ENCODE measurements at places on chromosomes 16 and 17.

- DNase-seq, result no peak
These were observed 22.1 kb upstream of the KDM8 start for GRCh38 chr16:27181019-27181790.

DNA sequence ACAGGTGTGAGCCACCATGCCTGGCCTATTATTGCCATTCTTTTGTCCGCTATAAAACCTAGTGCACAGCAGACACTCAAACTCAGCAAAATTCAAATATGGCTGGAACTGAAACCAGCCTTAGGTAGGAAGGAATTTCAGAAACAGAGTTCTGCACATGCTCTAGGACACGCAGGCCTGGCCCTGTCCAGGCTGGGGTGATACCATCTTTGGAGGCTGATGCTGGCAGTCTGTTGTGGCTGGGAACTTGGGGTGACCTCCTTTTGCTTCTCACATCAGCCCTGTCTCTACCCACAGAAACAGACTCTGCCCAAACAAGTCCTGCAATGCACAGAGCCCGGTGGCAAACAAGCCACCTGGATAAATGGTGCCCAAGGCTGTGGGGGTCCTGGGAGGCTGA is 12.6 kb upstream of the KIFC3 start:
- DNase-seq, result no peak

- DNase-seq, result peak; percentile 87
These were observed 24.1 kb downstream of the HMOX2 start for GRCh38 chr16:4500272-4500671.

- no peak for DNase-seq
These were observed 14.0 kb upstream of the KATNB1 start for GRCh38 chr16:57721356-57722209.

- DNase-seq, result peak; percentile 35
These were observed 19.9 kb downstream of the TLE7 start for GRCh38 chr16:71421911-71422310.

- DNase-seq, result no peak
These were observed 13.8 kb upstream of the CTCF start for GRCh38 chr16:67548265-67549126.

DNA sequence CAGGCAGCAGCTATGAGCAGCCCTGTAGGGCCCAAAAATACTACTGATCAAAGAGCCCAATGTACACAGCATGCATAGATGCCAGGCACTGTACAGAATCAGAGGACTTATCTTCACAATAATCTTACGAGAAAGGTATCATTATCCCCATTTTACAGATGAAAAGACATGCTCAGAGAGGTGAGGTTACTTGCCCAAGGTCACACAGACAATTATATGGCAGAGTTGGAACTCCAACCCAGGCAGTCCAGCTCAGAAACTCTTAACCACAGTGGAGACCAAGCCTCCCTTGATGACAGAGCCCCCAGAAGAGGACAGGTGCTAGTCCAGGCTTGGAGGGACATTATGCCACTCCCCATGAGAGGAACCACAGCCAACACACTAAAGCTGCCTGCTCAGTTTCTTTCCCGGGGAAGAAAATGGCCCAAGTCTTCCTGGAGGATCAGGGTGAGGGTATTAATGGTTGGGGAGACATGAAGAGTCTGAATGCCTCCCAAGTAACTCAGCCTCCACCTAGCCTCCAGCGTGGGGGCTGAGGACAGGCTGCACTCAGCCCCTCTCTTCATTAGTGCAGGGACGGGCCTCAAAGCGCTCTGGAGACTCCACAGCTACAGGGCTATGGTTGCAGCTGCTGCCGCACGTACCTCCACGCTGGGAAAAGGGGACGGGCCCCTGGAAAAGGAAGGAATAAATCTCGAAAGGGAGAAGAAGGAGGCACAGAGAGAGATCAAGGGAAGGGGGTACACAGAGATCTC is 826 bp downstream of the UNC119 start:
- peak; percentile 54 for DNase-seq

DNA sequence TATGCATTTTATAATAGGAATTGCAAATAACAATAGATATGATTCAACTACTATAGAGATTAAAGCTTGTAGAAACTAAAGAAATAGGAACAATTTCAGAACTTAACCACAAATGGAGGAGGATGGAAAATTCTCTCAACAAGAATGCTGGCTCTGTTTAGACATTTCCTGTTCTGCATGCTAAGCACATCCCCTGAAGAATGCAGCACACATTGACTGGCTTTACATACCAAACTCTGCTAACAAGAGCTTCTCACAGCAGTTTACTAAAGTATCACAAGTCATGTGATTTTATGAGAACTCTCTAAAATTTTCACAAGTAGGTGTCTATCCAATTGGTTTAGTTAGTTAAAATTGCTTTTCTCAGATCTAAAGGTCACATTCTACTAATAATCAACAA is 85.2 kb downstream of the SPAG9 start:
- DNase-seq, result peak; percentile 5

- no peak for DNase-seq
These were observed 49.3 kb downstream of the NSRP1 start for GRCh38 chr17:30165960-30166359.

- no peak for DNase-seq
These were observed 39.7 kb downstream of the ABCC6 start for GRCh38 chr16:16183562-16183961.

DNA sequence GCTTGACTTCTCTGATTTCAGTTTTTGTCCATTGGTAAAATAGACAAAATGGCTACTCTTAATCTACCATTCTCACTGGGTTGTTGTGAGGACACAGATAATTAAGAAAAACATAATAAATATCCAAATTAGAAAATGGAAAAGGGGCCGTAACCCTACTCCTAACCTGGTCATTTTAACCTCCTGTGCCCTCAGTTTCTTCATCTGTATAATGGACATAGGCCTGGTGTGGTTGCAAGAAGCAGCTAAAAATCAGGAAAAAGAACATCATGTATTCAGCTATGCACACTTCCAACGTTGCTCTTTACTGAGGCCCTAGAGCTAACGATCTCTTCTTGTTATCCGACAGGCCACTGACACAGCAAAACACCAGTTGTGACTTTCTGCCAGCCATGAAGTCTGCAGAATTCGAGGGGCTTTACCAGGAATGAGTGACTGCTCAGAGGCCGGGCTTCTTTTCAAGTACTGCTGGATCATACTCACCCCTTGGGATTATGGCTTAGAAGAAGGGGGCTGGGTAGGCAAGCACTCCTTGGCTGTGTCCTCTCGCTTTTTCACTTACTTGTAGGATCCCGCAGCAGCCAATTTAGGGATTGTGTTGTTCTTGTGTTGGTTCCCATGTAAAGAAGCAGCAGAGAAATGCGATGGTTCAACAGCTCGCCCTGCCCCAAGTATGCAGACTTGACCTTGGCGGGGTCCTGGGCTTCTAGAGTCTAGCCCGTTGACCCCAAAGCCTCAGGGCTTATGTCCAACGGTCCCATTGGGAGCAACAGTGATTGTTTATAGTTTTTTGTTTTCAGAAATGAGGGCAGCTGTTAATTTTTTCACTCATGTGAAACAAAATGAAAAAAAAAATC is 20.9 kb downstream of the LDAF1 start:
- no peak for DNase-seq

DNA sequence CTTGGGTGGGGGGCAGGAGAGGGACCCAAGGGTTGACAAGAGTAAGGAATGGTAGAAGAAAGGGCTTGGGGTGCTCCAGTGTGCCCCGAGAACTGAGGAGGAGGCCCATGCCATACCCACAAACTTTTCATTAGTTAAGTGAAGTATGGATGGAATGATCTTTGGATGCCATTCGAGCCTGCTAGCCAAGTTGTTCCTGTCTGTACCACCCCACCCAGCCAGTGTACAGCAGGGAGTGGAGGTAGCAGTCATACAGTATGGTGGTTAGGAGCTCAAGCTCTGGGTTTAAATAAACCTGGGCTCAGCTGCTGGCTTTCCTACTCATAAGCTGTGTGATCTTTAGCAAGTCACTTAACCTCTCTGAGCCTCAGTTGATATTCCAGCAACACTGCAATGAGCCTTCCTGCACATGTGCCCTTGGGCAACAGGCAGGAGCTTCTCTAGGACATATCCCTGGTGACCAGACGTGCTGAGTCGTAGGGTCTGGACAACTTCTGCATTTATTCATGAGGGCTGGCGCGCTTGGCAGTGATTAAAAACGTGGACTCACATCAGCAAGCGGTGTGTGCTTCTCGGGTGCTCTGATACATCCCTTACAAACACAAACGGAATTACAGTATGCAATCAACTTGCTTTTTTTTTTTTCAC is 22.9 kb downstream of the ITPRIPL2 start:
- DNase-seq, result no peak

DNA sequence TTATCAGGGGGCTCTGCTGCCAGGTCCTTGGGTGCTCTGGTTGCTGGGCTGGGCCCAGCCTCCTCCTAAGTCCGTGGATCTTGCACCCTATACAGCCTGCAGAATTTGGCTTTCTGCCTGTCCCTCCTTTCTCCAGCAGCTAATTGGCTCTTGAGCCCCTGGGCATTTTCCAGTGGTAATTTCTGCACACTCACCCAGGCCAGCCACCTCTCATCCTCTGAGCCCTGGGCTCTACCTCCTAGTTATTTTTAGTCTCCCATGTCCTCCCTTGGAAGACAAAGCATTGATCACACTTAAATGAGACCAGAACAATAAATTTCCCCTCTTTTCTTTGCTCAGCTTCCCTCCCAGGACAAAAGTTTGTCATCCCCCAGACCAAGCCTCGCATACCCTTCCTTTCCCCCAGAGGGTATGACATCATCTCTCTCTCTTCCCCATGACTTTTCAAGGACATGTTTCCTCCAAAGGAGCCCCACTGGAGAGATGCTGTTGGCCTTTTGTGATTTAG is 38.1 kb downstream of the C17orf75 start:
- no peak for DNase-seq

GRCh38 chr17:50469671-50470305 is 1.1 kb upstream of the CHAD start:
- no peak for DNase-seq

- DNase-seq, result no peak
These were observed 1.2 kb downstream of the RASD1 start for GRCh38 chr17:17494870-17495535.

DNA sequence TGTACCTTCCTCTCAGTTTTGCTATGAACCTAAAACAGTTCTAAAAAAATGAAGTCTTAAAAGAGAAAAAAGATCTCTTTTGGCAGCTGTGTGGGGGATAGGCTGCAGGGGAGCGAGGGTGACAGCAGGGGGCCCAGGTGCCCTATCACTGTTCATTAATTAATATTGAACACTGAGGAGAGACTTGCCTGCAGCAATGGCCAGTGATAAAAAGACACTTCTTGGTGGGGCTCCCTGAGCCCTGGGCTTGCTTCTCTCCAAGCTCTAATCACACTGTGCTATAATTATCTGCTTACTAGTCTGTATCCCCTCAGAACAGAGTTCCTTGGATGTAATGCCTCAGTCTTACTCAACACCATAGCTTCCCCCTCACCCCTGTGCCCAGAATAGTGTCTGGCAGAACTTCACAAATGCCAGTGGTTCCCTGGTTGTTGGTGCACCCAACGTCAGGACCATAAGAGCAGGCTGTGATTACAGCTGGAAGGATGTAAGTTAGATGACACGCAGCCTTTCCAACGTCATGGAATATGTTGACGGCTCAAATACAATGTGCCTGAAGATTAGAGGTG is 52.0 kb upstream of the IRX6 start:
- no peak for DNase-seq

- peak; percentile 89 for DNase-seq
These were observed 431.2 kb downstream of the SLC39A11 start for GRCh38 chr17:72661116-72661944.

GRCh38 chr17:2049333-2050299 is 5.3 kb upstream of the HIC1 start:
- DNase-seq, result peak; percentile 88

DNA sequence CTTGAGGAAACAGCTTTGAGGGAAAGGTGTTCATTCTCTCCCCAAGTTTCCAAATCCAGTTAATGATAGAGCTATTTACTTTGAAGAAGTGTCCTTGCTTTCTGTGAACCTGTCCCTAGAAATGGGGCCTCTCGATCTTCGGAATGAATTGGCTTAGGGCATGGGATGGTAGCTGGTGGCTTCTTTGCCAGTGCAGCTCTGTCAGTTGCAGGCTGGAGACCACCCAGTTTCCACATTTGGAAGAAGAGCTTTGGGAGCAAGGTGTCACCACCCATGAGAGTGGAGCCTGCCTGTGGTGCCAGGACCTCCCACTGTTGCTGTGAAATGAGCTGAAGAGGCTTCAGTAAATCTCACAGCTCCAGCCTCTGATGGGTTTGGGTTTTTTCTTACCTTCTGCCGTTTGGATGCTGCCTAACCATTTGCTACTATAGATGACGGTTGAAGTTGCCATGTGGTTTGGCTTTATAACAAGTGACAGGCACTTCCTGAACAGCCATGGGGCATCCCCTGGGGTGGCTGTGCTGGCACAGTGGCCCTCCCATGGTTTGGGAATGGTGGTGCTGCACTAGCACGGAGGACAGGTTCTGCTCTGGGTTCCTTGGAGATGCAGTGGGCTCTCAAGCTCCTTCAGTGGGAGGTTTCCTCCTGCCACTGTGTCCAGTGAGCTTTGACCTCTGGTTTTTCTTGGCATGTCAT is 19.5 kb upstream of the SLC5A10 start:
- no peak for DNase-seq

DNA sequence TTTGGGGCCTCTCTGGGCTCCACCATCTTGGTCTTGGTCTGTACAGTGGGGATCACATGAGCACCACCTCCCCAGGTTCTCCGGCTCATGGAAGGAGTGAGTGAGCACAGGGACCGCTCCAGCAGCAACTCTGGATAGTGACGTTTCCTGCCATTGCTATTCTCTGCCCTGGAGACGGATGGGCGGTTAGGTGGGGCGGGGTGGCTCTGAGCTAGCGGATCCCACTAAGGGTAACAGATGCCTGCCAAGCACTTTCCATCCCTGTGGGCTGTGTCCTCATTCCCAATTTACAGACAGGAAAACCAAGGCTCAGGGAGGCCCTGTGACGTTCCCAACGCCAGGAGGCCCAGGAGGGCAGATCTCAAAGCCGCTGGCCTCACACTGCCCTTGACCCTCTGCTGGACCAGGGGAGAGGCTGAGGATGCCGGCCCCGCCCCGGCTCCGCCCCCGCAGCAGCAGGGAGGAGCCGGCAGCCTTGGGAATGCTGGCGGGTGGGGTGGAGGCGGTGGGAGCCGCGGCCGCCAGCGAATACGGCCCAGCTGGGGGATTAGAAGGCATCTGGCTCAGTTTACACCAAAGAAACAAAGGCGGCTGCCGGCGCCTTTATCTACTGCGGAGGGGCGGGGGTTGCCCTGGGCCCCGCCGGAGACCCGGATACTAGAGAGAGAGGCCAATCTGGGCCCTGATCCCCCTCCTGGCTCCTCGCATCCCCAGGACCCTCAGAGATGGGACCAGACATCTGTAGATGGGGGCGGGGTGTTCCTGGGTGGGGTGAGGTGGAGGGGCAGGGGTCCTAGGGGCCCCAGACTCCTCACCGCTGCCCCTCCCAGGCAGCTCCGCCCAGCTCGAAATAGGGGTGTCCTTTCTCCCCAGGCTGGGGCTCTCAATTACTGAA is 122.3 kb upstream of the CIBAR2 start:
- DNase-seq, result peak; percentile 89

- no peak for DNase-seq
These were observed 192.8 kb downstream of the WWOX start for GRCh38 chr16:78292086-78292843.

- no peak for DNase-seq
These were observed 1.2 kb downstream of the MMP15 start for GRCh38 chr16:58026705-58027160.
